ENCODE measurements at places on chromosomes 16 and 17. TPM values are rescaled to one million over a fixed set of nuclear protein-coding genes. Genes with fewer than 3 reads are reported as not detected.

DNA sequence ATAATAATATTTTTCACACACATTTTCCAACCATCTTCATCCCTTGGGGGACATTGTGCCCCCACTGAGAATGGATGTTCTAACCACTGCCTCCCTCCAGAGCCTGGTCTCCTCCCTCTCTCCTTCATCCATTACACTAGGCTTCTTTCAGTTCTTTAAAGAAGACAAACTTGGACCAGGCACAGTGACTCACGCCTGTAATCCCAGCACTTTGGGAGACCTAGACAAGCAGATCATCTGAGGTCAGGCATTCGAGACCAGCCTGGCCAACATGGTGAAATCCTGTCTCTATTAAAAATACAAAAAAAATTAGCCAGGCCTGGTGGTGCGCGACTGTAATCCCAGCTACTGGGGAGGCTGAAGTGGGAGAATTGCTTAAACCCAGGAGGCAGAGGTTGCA, 6.5 kb downstream of the ALOX15 start:
- DNase-seq = no peak

DNA sequence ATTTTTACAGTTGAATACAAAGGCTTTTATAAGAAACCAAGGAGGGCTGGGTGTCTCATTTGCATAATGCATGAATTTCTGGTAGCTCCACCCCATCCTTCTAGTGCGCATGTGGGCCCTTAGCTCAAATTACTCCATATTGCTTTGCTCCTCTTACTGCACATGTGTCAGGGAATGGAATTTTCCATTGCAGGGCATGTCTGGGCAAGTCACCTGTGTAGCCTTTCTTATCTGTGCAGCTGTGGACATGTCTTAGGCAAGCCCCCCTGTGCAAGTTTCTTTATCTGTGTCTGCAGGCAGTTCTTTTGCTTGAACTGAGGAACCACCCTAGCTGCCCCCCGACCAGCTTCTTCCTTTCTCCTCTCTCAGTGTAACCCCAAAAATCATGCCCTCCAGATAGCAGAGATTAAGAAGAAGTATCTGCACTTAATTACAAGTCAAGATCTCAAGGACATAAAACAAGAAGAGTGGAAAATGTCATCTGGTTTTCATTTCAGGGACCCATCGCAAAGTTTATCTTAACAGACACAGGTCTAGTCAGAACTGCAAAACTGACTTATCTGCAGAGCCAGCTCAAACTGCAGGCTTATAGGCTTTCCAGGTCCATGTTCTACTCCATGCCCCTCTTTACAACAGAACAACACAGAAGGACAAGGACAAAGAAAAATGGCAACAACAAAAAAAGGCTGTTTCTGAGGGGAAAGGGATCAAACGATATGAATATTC, 137.9 kb upstream of the HS3ST4 start:
- no peak for DNase-seq

DNA sequence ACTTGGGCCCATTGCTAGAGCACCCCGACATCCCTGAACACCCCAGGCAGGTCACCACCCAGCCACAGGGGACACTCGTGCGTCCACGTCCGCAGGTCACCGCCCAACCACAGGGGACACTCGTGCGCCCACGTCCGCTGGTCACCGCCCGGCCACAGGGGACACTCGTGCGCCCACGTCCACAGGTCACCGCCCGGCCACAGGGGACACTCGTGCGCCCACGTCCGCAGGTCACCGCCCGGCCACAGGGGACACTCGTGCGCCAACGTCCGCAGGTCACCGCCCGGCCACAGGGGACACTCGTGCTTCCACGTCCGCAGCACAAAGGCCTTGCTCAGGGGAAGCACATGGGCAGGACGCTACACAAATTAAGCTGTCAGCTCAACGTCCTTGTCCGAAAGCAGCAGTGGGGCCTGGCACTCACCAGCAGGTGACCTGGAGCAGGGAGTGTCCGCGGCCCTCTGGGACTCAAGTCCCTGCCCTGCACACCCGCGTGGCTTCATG, 17.7 kb downstream of the GALNS start:
- DNase-seq = peak; percentile 86

DNA sequence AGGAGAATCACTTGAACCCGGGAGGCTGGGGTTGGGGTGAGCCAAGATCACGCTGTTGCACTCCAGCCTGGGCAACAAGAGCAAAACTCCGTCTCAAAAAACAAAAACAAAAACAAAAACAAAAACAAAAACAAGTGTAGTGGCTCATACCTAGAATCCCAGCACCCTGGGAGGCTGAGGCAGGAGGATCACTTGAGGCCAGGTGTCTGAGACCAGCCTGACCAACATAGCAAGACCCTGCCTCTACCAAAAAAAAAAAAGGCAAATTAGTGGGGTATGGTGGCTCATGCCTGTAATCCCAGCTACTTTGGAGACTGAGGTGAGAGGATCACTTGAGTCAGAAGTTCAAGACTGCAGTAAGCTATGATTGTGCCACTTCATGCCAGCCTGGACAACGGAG, 26.4 kb upstream of the HAPSTR1 start:
- DNase-seq = no peak

DNA sequence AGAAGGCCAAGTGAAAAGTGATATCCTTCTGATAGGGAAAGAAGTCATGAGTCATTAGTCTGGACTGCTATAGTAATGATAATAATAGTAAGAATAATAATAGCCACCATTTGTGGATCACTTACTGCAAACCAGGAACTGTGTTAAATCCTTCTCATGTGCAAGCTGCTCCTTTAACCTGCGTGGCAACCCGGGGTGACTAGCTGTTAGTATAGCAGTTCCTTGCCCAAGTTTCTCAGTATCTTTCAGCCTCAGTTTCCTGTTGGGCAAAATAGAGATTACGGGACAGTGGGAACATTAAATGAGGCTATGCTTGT, 129.5 kb downstream of the CDH13 start:
- no peak for DNase-seq

The NOL3 gene
- 13.8 TPM for total RNA-seq

The ZNF629 gene
- total RNA-seq = 11.9 TPM
